Stimulated activated CD4-positive, alpha-beta T cell treated with anti-CD3 and anti-CD28 coated beads, TNF-alpha, amount 100 ng/mL, for 4 hours (primary cell): ENCODE measurements at places on chromosomes 16 and 17.
A peak's percentile ranks its signal among the peaks of the same experiment; 100 is the strongest.

DNA sequence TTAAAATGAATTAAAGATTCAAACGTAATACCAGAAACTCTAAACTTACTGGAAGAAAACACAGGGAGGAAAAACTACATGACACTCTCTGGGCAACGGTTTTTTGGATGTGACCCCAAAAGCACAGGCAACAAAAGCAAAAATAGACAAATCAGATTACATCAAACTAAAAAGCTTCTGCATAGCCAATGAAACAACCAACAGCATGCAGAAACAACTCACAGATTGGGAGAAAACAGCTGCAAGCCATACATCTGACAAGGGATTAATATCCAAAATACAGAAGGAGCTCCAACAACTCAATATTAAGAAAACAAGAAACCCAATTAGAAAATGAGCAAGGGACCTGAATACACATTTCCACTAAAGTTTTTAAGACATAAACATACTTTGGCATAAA, 69.2 kb upstream of the ALOX12 start:
- no peak for DNase-seq

- DNase-seq: no peak
These were observed 85.6 kb downstream of the OMG start for GRCh38 chr17:31211352-31212012.

DNA sequence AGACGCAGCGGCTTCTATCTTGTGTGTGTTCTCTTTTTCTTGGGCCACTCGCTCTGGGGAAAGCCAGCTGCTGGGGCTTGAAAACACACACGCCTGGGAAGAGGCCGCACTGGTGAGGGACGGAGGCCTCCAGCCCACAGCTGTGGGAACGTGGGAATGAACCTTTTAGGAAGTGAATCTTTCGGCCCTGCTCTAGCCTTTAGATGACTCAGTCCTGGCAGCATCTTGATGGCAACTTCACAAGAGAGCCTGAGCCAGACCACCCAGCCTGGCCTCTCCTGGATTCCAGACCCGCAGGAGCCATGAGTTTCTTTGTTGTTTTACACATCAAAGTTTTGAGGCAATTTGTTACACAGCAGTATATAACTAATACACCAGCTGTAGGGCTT, 2.2 kb upstream of the PDPK1 start:
- no peak for DNase-seq

DNA sequence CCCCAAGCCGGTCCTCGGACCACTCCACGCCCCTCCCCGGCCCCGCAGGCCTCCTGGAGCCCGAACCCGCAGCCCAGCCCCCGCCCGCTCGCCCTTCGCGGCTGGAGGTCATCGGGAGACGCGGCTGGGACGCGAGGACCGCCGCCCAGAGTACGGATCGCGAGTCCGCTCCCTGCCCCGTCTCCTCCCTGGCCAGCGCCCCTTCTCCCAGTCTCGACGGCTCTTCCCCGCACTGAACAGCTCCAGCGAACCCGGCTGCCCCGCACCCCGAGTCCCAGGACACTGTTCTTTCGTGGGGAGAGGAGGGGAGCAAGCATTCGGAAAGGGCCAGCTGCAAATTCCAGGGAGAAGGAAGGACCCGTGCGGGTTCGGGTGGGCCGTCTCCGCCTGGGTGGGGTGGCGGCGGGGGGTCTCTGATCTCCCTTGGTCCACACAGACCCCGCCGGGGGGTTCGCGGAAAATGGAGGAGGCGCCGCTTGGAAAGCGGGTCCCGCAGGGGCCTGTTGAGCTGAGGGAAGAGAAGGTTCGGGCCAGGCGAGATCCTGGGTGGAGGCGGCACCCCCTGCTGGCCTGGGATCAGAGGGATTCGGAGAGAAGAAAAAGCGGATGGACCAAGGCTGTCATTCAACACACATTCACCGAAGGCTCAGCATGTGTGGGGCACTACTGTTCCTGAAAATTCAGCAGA, 632 bp upstream of the RTN4RL1 start:
- no peak for DNase-seq

DNA sequence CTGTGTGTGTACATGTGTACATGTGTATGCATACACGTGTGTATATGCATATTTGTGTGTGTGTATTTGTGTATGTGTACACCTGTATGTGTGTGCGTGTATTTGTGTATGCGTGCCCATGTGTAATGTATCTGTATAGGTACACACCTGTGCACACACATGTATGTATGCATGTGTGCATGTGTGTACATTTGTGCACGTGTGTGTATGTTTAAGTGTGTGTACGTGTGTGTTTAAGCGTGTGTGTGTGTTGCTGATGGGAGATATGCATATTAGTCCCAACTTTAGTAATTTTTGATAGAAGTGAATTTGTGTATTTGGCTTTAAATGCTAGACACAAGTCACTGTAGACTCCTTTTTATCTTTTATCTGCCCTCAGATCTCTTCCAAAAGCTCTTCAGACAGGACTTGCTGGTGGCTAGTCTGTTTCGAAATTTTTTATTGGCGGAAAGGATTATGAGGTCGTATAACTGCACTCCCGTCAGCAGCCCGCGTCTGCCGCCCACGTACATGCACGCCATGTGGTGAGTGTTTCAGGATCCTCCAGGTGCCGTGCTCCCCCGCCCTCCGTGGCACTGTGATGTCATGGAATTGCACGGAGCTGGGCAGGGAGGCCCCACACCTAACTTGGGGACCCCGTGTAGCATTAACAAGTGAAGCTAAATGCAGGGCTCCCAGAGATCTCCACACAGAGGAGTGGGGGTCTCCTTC, 168.8 kb upstream of the CHMP6 start:
- no peak for DNase-seq

GRCh38 chr17:5862395-5862794, 207.8 kb upstream of the WSCD1 start:
- DNase-seq: no peak

DNA sequence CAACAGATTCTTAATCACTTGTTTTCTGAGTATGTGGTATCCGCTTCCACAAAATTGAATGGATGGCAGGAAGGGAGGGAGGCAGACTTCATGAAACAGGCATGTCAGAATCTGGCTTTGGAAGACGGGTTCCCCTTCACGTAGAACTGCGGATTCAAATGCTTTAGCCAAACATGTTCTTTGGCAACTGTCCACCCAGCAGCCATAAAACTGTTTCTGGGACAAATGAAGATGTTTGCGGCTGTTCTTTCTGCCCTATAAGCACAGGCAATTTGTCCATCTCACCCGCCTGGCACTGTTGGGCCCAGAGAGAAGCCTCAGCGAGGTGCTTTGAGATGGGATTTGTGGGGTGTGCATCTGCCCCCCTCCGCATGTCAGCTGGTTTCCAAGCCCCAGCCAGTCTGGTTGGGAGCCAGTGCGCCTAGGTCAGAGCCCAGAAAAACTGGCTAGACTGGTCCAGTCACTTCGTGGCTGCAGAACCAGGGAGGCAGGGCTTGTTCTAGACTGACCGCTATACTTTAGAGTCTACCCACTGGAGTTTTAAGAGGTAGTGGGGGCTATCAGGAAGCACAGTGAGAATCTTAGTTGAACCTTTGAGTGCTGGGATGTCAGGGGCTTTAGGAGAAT, 6.3 kb downstream of the CRHR1 start:
- no peak for DNase-seq

GRCh38 chr16:53680756-53681155, 22.9 kb downstream of the RPGRIP1L start:
- no peak for DNase-seq

GRCh38 chr17:42405076-42405475, 16.8 kb upstream of the STAT3 start:
- no peak for DNase-seq

- DNase-seq: no peak
These were observed 19.3 kb upstream of the RAI1 start for GRCh38 chr17:17661834-17662385.

DNA sequence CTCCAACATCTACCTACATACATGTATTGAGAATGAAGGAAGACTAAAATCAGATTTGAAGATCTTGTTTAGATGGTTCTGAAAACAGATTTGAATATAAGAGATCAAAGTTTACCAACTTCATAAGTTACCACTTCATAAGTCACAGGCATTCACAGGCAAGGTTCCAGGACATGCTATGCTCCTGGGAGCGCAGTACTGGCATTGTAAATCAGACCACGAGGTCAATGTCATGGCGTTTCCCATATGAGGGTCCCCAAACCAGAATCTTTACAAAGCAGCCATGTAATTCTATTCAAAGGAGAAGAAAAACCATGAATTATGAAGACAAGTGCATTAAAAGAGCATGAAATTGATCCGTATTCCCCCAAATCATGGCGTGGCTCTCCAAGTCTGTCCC, 3.0 kb downstream of the CDH11 start:
- no peak for DNase-seq

- DNase-seq: no peak
These were observed 37.1 kb downstream of the YWHAE start for GRCh38 chr17:1362964-1363363.

GRCh38 chr17:47695429-47696376, 1.7 kb downstream of the TBKBP1 start:
- DNase-seq: no peak

GRCh38 chr16:79317521-79317920, 283.0 kb downstream of the MAF start:
- no peak for DNase-seq

- DNase-seq: peak; percentile 42
These were observed 689 bp upstream of the TBC1D24 start for GRCh38 chr16:2473999-2474876.

- DNase-seq: no peak
These were observed 58.2 kb upstream of the HAPSTR1 start for GRCh38 chr16:9033125-9033830.

DNA sequence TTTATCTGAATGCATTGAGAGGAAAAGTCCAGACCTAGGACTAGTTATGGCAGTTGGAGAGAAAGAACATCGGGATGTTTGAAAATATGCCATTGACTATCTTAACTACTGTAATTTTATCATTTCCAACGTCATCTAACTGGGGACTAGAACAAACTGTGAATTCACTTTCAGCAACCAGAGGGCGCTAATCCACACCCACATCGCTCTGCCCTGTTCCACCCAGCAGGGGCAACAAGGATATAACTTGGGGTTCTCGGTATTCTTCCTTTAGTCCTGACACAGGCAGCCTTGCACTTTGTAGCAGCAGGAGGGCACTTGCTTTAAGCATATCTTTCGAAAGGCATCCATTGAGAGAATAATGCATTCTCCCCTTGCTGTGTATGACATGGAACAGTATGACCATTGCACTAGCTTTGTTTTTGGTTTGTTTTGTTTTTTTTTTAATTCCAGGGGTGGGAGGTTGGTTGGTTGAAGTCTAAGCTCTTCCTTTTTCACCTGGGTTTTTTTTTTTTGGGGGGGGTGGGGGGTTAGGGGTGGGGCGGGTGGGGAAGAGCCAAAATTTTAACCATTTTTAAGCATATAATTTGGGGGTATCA, 31.5 kb downstream of the SIAH1 start:
- DNase-seq: no peak

DNA sequence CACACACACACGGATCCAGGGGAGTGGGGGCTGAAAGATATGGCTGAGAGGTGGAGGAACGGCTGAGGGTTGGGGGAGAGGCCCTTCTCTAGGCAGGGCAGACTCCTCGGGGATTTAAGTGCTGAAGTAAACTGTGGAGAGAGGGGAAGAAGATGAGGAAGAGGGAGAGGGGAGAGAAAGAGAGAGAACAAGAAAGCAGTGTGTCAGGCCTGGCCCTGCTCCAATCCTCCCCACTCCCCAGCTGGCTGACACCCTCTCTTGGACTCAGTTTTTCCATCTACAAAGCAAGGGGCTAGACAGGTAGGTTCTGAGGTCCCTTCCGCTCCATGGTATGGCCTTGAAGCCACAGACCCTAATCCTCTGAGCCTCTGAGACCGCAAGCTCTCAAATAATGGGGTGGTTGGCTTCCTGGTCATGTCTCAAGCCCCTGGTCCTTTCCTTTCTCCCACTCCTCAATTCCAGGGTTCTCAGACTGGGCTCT, 2.0 kb downstream of the VAMP2 start:
- no peak for DNase-seq

- no peak for DNase-seq
These were observed 13.0 kb upstream of the SCIMP start for GRCh38 chr17:5247621-5248020.

DNA sequence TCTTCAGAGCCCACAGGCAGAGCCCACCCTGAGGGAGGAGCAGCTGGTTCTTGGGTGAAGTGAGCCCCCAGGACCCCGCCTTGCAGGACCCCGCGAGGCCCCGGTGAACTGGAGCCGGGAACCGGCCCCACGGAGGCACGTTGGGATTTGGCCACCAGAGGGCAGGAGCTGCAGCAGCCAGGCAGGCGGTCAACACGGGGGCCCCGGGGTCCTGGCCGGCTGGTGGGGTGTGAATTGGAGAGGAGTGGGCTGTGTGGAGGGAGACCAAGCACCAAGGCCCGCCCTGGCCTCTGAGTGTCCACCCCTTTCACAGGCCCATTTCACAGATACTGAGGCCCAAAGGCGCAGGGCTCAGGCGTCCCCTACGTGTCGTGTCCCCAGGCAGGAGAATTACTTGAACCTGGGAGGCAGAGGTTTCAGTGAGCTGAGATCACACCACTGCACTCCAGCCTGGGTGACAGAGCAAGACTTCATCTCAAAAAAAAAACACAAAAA, 2.2 kb downstream of the DPEP1 start:
- DNase-seq: no peak
